ENCODE measurements at places on chromosomes 7 and 10.

DNA sequence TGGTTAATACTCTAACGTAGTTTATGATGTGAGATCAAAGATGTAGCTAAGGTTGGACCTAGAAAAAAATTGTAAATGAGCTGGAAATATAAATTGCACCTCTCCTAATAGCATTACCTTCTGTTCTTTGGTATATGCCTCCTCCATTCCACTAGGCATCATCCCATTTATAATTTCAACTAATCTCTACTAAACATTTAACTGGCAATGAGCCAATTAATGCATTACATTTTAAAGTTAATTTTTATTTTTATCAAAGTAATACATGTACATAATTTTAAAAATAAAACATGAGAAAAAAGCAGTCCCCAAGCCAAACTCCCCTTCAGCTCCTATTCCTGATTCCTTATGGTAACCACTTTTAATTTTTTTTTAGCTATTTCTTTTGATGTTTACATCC, 35.1 kb upstream of the SKAP2 start:
- DNase-seq: no peak

DNA sequence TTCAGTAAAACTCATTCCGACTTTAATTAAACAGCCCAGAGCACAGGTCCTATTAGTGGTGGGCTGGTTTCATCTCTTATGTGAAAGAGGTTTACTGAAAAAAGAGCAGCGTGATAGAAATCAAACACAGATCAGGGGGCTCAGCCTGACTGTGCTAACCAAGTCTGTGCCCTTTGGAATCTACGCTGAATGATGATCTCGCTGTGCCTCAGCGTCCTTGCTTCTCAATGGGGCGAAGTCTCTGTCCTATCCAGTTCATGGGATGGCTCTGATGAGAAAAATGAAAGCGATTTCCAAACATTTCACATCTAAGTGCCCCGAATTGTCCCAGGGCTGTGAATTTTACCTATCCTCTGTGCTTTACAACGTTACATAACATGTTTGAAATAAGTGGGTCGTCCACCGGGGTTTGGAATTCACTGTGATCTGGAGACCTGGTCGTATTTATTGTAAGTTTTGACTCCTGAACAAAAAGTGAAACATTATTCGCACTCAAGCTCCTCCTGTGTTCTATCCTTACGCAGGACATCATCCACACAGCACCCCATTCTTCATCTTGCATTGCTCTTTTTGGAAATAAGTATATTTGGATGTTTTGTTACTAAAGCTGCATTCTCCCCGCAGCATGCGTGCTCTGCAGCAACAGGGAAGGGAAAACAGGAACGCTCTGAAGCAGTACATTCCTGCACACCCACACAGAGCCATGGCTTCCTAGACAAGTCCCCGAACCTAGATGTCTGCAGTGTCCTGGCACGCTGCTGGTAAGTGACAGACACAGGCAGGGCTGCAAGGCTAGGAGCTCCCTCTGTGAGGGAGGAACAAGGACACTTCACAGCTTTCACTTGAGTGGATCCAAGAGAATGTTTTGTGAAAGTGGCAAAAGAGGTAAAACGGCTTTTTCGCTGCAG, 83.5 kb downstream of the SLC37A3 start:
- no peak for DNase-seq

- no peak for DNase-seq
Measured at GRCh38 chr7:143257501-143257900, 5.7 kb upstream of the GSTK1 start.

DNA sequence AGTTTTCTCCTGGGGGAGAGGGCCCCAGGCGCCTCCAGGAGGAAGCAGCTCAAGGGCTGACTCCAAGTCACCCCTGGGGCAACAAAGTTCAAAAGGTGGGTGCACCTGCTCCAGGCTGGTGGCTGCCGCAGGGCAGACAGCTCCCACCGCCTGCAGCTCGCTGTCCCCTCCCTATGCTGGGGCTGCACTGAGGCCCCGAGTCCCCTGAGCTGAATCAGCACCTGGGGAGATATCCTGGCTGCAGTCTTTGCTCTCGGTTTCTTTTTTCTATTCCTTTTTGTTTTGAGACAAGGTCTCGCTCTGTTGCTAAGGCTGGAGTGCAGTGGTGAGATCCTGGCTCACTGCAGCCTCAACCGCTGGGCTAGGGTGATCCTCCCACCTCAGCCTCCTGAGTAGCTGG, 183.4 kb downstream of the DNAJB6 start:
- no peak for DNase-seq

DNA sequence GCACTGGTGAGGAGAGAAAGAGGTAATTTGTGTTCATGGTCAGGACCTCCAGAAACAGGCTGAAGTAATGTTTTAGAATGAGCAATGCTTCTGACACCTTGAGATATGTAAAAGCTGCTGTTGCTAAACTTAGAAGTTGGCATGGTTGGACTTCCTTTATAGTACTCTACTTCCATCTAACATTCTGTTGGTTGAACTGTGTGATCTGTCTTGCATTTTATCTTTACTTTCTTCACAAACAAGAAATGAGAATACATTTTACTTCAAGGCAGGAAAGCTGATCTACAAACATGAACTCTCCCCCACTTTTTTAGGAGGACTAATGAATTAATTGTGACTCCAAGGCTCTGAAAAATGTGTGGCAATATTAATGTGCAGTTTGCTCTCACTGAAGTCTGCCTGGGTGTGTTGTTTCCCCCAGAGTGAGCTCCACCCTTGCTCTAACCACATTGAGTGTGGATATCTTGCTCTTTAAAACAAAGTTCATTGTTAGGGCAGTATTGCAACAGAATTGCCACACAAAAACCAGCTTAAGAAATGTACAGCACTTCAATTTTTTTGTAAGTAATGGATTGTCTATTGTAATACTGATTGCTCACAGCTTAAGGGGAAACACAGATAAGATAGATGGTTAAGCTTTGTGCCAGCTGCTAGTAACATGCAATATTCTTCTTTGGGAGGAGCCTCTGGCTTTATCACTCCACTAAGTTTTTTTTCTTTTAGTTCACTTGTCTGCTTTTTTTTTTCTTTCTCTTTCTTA, 69.0 kb downstream of the ADD3 start:
- peak; percentile 42 for DNase-seq

DNA sequence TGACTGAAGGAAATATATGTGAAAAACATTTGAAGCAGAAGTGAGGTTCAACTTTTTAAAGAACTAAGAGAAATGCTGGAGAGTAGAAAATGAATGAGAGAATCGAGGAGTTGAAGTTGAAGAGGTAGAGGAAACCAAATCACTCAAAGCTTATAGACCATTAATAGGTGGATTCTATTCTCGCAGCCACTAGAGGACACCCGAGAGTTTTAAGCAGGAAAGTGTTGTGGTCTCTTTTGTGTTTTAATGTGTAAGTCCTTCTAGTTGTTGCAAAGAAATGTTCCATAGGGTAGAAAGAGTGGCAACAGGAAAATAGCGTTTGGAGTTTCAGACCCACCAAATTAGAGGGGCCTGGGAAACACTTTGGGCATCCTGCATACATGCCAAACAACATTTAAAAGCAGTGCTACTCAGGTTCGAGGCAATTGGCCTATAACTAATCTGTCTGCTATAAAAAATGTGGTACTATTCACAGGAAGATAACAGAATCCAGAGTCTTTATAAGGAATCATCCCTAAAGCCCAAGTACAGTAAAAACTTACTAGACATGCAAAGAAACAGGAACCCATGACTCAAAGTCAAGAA, 75.3 kb upstream of the TAS2R16 start:
- DNase-seq: no peak

- DNase-seq: no peak
Measured at GRCh38 chr7:32158076-32158475, 87.9 kb upstream of the PDE1C start.

DNA sequence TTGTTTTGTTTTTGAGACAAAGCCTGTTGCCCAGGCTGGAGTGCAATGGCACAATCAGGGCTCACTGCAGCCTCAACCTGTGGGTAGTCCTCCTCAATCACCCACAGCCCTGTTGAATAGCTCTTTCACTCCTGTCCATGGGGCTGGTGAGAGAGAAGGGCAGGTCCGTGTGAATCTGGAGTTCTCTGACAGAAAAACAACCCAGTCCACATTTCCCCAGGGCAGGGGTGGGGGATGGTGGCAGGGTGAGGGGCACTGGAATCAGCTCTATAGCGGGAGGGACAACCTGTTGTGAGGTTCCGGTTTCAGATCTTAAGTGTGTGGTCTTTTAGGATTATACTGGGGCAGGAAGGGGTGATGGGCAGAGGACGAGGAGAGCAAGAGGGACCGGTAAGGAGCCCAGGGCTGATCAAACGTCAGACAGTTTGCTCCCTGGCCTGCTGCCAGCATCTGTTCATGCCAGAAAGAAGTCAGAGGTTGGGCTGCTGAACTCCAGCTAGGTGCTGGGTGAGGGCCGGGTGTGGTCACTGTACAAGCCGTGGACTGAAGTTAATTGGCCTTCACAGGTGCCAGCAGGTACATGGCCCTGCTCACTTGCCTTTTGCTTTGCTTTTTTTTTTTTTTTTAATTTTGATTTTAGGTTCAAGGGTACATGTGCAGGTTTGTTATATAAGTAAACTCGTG, 33.2 kb upstream of the MKRN1 start:
- no peak for DNase-seq

Data from B cell (primary cell).